RPMI7951 (cell line): ENCODE measurements at places on chromosomes 1 and 21.

- no peak for DNase-seq
These were observed 65.2 kb upstream of the TRABD2B start for GRCh38 chr1:48062353-48062752.

DNA sequence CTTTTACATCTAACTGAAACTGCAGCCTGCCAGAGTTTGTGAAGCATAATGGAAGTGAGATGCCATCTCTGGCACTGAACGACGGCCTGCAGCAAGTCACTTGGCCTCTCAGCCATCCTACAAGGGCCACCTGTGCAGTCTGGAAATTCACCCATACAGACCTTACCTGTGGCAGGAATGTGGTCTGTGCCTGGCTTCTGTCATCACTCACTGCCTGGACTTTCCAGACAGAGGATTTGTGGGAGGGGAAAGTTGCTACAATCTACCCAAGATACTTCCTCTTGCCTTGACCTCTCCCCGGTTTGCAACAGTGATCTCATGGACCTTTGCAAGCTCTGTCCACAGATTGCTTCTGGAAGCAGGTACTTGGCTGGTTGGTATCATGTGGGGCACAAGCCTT lies 58.4 kb upstream of the ATP1B1 start:
- DNase-seq, result no peak

GRCh38 chr21:35792569-35793305 lies 267.6 kb downstream of the SETD4 start:
- no peak for DNase-seq

DNA sequence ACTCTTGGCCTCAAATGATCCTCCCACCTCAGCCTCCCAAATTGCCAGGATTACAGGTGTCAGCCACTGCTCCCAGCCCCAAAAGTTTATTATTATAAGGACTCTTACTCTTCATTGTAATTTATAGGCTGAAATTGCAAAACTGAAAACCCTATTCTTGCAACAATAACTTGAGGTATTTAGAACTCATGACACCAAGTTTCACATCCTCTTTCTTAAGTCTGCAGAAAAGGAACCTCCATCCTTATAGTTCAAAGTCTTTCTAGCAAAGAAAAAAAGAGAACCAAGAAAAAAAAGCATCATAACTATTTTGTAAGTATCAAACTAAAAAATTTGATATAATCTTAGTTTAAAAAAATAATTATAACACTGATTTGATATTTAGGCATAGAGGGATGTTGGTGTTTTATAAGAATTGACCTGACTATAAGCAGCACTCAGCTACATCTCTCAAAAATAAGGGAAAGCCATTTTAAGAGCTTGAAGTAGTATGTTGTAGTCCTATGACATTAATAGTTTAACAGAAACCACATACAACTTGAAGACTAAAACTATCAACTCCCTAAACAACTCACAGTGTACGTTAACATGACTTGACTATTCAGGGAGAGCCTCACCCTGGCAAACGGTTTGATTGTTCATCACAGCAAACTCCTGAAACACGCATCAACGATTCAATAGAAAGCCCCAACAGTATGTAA lies 122.4 kb downstream of the AKT3 start:
- no peak for DNase-seq

DNA sequence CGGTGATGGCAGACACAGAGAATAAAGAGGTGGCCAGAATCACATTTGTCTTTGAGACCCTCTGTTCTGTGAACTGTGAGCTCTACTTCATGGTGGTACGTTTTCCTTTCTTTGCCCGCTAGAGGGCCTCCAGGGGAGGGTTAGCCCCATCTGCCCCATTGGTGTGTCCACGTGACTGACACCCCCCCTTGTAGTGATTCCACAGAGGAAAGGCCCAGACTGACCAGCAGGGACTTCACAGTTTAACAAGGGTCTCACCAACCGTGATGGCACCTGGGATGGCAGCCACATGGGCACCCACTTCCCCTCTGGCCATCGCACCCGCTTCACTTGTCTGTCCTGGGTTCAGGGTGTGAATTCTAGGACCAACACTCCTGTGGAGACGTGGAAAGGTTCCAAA lies 22.3 kb upstream of the SARS1 start:
- DNase-seq, result no peak

DNA sequence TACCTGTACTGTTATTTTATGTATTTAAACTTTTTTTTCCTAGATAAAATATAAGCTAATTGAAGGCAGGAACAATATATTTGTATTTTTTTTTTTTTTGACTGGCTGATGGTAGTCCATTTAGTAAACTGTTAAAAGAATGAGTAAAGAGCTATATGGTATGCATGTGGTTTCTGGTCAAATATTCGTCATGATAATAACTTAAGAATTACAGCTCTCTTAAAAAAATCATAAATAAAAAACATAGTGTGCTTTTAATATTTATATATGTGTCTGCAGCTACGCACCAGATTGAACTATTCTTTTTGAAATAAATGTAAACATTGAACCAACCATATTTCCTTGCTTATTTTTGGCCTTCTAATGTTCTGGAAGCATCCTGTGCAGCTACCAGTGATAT lies 272.3 kb upstream of the C1orf105 start:
- DNase-seq, result no peak

DNA sequence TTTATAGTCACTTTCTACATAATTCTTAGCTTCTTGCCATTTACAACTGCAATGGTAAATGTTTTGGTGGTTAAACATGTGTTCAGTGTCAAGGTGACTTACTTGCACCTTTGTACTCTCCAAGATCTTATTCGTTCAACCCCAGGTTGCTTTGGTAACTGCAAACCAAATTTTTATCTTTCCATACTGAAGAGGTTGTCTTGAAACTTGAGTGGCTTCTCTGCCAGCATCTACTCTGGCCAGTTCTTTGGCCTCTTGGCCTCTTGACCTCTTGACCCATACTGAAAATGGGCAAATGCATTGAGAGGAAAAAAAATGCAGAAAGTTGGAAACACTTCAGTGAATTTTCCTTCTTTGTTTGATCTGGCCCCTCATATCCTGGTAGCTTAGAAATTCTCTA lies 88.0 kb upstream of the LRRC7 start:
- DNase-seq, result no peak

DNA sequence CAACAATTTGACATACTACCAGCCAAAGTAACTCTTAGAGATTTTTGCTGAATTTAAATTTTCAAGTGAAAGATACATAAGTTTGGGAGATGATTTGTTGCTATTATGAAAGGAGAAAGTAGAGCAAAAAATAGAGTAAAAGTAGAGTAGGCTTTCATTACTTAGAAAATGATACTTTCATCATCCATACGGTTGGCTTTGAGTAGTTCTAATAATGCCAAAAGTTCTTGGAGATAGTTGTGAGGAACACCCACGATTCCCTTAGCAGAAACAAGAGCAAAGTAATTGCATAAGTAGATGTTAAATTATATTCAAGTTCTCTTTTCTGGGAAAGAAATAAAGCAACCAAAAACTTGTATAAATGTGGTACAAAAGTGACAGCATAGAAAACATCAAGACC lies 95.0 kb upstream of the VAV3 start:
- DNase-seq, result no peak

- DNase-seq, result no peak
These were observed 109.0 kb downstream of the SIK1 start for GRCh38 chr21:43317959-43318358.

DNA sequence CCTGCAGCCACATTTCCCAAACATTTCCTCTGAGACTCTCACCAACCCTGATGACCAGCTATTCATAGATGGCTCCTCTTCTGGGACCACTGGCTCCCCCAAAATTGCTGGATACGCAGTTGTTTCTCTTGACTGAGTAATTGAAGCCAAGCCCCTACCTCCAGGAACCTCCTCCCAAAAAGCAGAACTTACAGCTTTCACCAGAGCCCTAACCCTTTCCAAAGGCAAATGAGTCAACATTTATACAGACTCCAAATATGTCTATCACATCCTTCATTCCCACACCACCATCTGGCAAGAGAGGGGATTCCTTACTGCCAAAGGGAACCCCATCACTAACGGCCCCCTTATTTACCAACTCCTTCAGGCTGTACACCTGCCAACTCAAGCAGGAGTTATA lies 20.3 kb upstream of the CA6 start:
- DNase-seq, result no peak

GRCh38 chr1:173430677-173431303 lies 46.3 kb upstream of the PRDX6 start:
- no peak for DNase-seq

- no peak for DNase-seq
These were observed 124.7 kb upstream of the KIAA0040 start for GRCh38 chr1:175317309-175317708.

DNA sequence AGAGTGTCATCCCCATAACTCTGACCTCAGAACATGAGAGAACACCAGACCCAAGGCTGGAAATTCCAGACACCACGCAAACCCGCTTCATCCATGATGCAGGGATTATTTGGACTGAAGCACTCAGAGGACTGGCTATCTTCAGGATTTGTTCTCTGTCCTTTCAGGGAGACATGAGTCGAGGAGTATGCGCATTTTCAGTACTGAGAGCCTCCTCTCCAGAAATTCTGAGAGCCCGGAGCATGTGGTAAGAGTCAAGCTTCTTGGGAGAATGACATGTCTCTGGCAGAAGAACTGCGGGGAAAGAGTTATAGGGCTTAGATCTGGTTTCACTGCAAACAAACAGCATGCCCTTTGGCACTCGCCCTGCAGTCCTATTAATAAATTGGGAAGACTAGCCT lies 6.9 kb downstream of the LAX1 start:
- no peak for DNase-seq

DNA sequence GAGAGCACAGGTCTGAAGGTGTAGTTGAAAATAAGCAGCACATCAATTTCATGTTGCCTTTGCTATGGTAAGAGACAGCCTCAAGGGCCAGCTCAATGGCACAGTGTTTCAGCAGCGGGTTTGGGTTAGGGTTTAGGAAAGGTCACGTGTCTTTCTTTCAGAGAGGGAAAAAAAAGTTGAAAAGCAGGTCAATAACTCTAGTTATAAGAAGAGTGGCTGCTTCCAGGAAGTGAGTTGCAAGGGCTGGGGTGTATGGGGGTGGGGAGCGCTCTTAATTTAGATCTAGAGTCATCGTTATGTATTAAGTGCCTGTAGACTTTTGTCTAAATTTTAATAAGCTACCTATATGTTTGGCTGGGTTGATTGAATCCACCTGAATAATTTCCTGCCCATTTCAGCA lies 118.5 kb upstream of the SPAG17 start:
- DNase-seq, result no peak

DNA sequence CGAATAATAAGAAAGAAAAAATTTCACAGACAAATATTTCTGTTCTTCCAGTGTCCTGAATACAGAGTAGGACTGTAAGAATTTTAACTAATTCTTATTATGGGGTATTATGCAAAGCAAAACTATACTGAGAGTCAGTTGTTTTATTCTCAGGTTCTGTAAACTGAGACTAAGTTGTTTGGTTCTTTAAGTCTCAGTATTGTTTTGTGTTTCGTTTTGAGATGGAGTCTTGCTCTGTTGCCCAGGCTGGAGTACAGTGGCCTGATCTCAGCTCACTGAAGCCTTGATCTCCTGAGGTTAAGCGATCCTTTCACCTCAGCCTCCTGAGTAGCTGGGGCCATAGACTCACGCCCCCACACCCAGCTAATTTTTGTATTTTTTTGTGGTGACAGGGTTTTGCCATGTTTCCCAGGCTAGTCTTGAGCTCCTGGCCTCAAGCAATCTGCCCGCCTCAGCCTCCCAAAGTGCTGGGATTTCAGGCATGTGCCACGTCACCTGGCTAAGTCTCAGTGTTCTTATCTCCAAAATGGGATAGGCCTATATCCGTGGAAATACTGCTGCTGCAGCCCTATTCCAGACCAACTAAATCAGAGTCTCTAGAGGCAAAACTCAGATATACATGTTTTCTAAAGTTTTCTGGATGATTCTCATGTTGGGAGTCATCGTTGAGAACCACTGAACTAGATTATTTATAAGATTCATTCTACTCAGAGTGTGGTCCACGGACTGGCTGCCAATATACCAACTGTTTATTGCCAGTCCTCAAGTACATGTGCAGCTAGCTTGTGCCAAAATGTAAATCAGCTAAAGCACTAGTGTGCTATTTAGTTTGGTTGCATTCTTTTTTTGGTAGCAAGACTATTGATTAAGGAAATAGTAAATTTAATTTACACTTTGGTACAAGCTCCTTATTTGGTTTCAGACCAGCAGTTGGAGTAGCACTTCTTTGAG lies 116.6 kb downstream of the HS2ST1 start:
- DNase-seq, result no peak

- DNase-seq, result no peak
These were observed 186.6 kb downstream of the KAZN start for GRCh38 chr1:14784790-14785773.

DNA sequence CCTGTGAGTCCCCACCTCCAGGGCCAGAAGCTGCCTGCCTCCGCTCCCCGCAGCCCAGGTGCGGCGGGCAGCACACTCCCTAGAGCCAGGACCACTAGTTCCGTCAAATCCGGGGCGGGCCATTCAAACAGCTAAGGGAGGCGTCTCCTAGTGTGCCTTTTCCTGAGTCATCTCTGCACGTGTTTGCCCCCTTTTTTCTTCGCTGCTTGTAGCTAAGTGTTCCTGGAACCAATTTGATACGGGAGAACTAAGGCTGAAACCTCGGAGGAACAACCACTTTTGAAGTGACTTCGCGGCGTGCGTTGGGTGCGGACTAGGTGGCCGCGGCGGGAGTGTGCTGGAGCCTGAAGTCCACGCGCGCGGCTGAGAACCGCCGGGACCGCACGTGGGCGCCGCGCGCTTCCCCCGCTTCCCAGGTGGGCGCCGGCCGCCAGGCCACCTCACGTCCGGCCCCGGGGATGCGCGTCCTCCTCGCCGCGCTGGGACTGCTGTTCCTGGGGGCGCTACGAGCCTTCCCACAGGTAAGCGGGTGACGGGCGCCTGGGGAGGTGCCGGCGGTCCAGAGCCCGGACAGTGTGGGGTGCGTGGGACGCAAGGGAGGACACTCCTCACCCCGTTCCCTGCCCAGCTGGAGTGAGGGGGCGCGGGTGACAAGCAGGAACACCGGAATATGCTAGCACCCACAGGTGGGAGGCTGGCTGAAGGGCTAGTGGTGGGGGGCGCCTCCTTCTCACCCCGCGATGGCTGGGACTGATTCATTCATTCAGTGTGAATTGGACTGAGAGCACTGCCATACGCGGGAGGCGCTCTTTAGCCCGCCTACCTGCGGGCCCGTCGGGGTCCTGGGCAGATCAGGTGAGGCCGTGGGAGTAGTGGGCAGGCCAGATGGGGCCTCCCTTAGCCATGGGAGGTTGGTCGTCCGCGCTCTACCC lies at the start of gene TNFRSF8:
TSS of gene TNFRSF8 (plus strand) at position 163 of the 932 bp plus-strand sequence. CDS start at position 459, 296 bp downstream.
- no peak for DNase-seq

- peak; percentile 36 for DNase-seq
These were observed 51.0 kb downstream of the SMYD2 start for GRCh38 chr1:214331827-214332423.

DNA sequence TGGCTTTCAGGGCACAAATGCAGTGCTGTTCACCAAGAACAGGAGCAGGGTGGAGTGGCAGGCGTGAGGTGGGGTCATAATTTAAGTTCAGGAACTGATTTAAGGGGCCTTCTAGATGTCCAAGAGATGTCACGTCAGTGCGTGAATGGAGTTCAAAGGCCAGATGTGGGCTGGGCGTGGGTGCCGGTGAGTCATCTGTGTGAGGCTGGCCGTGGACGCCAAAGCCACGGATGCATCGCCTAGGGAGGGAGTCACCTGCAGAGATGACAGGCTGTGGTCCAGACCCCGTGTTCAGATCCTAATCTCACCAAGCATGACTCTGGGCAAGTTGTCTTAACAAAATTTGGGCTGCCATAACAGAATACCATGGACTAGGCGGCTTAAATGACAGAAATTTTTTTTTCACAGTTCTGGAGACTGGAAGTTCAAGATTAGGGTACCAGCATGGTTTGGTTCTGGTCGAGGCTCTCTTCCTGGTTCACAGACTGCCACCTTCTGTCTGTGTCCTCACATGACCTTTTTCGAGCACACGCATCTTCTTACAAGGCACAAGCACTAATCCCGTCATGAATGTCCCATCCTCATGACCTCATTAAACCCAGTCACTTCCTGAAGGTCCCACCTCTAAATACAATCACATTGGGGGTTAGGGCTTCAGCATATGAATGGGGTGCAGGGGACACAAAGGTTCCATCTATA lies 109.6 kb downstream of the PRDM2 start:
- peak; percentile 10 for DNase-seq
